Fibroblast of skin of left biceps (primary cell): ENCODE measurements at places on chromosomes 2 and 18.

DNA sequence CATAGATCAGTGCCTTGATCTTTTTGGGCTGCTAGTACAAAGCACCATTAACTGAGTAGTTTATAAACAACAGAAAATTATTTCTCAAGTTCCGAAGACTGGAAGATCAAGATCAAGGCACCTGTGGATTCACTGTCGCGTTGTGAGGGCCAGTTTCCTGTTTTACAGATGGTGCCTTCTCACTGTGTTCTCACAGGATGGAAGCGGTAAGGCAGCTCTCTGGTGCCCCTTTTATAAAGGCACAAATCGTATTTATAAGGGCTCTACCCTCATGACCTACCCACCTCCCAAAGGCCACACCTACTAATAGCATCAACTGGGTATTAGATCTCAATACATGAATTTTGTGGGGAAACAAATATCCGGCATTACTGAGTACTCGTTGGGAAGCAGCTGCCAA lies 729.5 kb upstream of the SLC39A10 start:
- DNase-seq, result no peak

GRCh38 chr2:103902347-103902746 lies 951.6 kb upstream of the POU3F3 start:
- DNase-seq, result no peak

- peak; percentile 45 for DNase-seq
Measured at GRCh38 chr2:42872721-42873120, 80.3 kb upstream of the HAAO start.

DNA sequence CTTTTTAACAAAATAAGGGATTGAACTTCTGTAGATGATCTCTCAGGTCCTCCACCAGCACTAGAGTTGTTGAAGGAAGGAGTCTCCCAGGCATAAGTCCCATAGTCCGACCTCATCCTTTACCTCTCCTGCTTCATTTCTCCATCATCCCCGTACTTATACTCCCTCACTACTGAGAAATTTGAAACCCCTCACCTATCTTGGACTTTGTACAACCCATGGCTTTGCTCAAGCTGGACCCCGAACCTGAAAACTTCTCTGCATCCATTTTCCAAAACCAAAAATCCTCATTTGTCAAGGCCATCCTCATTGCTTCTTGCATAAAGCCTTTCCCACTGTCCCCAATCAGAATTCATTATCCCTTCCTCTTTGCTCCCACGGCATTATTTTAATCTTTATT lies 482 bp upstream of the NHEJ1 start:
- DNase-seq, result no peak

- DNase-seq, result no peak
Measured at GRCh38 chr18:62558015-62558663, 35.3 kb downstream of the ZCCHC2 start.

DNA sequence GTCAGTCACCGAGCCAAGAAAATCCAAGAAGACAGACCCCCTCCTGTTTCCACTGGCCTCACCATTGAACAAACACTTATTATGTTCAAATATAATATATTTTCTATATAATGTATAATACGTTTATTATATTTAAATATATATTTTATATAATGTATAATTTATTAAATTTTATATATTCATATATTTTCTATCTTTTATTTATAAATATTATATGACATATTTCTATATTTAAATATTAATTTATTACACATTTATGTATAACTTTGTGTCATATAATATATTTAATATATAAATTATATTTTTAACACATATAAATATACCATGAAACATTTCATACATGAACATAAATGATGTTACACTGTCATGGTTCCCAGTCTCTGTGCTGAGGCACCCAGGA lies 60.9 kb upstream of the RMDN2 start:
- DNase-seq, result no peak

DNA sequence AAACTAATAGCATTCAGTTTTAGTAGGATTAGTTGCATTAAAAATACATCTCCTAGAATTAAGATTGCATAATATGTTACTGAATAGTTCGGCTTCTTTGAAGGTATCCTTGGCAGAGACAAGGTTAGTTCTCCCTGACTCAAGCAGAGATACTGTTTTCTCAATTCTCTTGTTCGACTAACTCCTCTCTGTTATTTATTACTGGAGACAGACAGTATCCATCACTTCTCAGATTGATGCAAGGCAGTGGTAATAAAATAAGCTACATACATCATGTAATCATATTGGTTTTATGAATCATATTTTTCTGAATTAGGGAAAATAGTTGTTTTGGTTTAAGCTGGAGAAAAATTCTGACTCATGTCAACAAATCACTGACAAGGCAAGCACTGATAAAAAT lies 134.8 kb downstream of the SLC8A1 start:
- DNase-seq, result peak; percentile 40

DNA sequence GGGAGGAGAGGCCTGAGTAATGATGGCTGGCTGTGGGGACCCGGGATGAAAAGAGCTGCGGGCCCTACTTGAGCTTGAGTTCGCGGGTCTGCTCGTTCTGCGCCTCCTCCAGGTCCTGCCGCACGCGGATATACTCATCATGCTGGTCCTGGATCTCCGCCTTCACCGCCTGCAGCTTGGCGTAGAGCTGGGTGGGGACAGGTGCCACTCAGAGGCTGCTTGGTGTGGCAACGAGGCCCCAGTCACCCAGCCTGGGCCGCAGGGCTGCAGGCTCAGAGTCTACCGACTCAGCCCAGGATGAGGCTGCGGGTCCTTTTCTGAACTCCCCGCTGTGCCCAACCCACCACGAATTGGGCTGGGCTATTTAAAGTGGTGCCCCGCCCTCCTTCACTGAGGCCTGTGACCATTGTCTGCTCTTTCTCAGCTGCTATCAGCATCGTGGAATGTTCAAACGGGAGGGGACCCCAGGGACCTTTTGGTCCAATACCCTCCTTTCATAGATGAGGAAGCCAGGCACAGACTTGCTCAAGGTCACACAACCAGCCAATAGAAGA lies 28.0 kb downstream of the KIF3C start:
- no peak for DNase-seq

GRCh38 chr18:52060607-52061304 lies 279.2 kb upstream of the DCC start:
- DNase-seq, result no peak

GRCh38 chr2:47034973-47035609 lies 119.5 kb upstream of the MCFD2 start:
- DNase-seq, result no peak

GRCh38 chr2:140392824-140393223 lies 1612.6 kb upstream of the NXPH2 start:
- DNase-seq, result no peak

- DNase-seq, result no peak
Measured at GRCh38 chr2:210055825-210056224, 53.4 kb downstream of the RPE start.

GRCh38 chr2:191018643-191019119 lies 4.7 kb upstream of the STAT1 start:
- DNase-seq, result no peak
